ENCODE measurements at places on chromosomes 6 and 20.

DNA sequence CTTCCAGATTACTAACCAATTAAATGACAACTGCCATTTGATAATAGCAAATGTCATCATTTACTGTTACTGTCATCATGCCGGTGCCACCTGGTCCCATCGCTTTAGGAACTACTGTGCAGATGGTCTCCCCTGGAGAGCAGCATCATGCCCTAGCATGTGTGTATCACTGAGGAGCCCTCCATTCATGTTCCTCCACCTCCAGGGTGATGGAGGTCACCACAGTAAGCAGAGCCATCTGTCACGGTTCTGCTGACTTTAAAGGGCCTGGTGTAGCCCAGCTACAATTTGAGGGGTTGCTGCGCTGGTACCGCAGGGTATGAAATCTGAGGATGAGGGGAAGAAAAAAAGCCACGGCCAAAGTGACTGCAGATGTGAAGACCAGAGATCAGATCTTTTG lies 118.8 kb upstream of the KCNK16 start:
- DNase-seq = no peak

DNA sequence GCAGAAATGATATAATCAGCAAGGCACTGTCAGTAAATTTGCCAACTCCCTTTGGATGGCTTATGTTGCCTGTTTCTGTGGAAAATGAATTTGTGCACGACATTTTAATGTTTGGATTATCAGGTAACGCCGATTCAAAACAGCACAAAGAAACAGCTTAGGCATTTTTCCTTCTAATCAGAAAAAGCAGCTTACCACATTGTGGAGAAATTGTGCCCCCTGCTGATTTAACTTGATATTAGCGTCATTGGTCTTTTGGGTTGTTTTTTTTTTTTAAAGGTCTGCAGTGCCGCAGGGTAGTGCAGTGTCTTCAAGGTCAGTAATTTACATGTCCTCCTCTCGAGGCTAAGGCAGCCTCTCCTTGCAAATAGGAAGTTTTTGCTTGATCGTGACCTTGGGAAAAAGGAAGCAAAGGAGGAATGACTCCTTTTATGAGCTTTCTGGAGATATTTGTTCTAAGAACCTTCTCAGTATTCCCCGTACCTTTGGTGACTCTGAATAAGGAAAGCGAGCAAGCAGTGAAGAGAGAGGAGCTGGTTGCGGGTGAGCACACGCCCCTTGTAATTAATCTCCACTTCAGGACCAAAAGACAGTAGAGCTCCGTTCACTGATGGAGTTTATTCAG lies 79.1 kb downstream of the ELOVL4 start:
- no peak for DNase-seq

- DNase-seq = no peak
Measured at GRCh38 chr20:62970307-62971210, 18.1 kb downstream of the SLC17A9 start.

DNA sequence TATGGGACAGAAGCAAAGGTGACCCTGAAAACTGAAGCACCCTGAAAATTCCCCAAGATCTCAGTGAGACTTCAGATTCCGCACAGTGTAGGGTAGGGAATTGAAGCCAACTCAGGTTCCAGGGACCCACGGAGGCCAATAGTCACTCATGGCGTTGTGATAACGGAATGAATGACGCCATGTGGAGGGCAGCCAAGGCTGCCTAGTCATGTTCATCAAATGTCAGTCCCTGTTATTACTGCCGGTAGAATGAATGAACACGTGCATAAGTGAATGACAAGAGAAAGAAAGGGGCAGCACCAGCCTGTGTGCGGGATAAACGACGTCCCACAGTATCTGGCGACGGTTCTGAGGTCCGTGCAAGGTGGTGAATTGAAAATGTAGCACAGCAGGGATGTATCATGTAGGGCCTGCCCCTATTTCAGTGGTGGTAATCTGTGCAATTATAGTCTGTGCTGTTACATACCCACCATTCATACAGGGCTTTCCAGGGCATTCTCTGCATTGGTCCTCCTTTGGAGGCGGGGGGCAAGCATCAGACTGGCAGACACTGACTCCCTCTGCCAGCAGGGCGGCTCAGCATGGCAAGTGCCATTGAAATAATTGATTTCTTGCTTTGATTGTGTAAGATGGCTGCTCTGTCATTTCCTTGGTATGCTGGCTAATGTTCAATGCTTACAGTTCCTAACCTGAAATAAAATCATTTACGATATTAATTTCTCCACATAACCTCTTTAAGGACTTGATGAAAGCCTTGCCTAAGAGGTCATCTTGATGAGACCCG lies 386.9 kb downstream of the CDH4 start:
- DNase-seq = no peak

GRCh38 chr6:90326404-90327057 lies 29.9 kb upstream of the BACH2 start:
- DNase-seq = no peak

GRCh38 chr20:56503916-56504315 lies 20.6 kb upstream of the FAM209A start:
- DNase-seq = no peak

DNA sequence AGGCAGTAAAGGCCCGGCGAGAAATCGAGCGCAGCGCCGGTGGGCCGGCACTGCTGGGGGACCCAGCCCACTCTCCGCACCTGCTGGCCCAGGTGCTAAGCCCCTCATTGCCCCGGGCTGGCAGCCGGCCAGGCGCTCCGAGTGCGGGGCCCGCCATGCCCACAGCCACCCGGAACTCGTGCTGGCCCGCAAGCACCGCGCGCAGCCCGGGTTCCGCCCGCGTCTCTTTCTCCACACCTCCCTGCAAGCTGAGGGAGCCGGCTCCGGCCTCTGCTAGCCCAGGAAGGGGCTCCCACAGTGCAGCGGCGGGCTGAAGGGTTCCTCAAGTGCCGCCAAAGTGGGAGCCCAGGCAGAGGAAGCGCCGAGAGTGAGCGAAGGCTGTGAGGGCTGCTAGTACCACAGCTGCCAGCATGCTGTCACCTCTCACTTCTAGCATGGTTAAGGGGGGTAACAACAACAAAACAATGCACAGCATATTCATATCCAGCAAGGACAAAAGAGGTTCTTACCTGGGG lies 11.3 kb upstream of the GMPR start:
- DNase-seq = no peak

DNA sequence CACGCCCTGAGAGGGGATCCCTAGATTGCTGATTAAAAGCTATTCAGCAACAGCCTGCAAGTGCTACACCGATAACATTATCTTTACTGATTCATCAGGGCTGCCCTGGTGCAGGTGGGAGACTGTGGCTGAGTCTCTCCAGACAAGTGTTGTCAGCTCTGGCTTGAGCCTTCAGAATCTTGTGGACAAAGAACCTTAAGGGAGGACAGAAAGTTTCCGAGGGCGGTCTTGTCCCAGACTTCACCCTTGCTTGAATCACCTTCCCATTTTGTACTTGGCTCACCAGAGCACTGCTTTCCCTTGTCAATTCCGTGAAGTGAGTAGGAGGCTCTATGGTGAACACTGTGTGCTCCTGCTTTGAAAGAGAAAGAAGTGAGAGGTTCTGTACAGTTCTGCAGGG lies 88.6 kb upstream of the PCSK2 start:
- no peak for DNase-seq

- no peak for DNase-seq
Measured at GRCh38 chr20:57527728-57528127, 2.8 kb upstream of the CTCFL start.

GRCh38 chr6:33172688-33173534 lies 19.4 kb downstream of the COL11A2 start:
- DNase-seq = no peak

- DNase-seq = no peak
Measured at GRCh38 chr6:124947971-124948451, 14.2 kb upstream of the RNF217 start.
